ENCODE measurements at places on chromosomes 6 and 20. TPM values are rescaled to one million over a fixed set of nuclear protein-coding genes. Genes with fewer than 3 reads are reported as not detected.

- peak; percentile 52 for DNase-seq
These were observed 97.0 kb upstream of the MAN1A1 start for GRCh38 chr6:119446609-119447008.

DNA sequence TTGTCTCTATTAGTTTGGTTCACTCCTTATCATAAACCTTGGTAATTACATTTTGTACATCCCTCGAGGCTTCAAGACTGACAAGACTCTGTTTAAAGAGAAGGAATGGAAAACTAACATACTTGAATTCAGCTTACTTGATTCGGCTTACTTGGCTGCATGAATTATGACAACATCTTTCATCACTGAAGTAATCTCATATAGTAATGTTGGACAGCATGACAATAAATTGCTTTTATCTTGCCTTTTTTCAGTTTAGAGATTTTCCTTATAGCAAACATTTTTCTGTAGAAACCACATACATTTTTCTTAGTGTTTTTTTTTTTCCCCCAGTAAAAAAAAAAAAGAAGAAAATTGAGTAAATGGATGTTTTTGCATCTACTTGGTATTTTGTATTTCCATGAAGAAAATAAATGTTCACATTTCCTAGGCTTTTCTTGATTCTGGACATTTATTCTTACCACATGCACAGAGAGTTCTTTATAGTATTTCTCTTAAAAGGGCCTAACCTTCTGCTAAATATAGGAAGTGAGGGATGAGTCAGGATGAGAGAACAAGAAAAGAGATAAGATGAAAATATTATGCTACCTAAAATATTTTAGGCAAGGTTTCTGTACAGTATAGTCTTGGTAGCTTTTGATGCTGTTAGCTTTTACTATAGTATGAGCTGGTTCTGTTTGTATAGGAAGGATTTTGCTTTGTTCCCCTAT, 101.0 kb upstream of the HDGFL1 start:
- no peak for DNase-seq

- peak; percentile 19 for DNase-seq
These were observed 932 bp downstream of the PACRG start for GRCh38 chr6:162728706-162729105.

DNA sequence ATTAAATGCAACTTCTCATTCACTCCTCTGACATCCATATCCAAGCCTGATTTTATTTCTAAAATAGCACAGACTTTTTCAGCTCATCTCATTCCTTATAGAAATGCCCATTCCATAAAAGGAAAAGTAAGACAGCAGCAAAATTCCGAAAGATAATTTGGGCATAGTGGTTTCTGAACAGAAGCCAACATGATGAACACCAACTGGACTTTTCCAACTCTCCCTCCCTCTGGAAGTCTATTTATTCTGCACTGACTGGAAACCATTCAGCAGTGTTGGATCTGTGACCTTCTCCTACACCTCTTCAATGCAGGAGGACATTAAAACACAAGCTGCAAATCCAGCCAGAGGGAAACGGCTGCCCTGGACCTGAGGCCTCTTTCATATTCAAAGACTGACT, 306.2 kb upstream of the NT5E start:
- no peak for DNase-seq

GRCh38 chr6:81906041-81906440, 153.6 kb upstream of the TENT5A start:
- DNase-seq, result no peak

GRCh38 chr20:19881080-19881840, 123.2 kb downstream of the RIN2 start:
- DNase-seq, result no peak

- DNase-seq, result no peak
These were observed 73.5 kb downstream of the TRAM2 start for GRCh38 chr6:52503323-52503747.

DNA sequence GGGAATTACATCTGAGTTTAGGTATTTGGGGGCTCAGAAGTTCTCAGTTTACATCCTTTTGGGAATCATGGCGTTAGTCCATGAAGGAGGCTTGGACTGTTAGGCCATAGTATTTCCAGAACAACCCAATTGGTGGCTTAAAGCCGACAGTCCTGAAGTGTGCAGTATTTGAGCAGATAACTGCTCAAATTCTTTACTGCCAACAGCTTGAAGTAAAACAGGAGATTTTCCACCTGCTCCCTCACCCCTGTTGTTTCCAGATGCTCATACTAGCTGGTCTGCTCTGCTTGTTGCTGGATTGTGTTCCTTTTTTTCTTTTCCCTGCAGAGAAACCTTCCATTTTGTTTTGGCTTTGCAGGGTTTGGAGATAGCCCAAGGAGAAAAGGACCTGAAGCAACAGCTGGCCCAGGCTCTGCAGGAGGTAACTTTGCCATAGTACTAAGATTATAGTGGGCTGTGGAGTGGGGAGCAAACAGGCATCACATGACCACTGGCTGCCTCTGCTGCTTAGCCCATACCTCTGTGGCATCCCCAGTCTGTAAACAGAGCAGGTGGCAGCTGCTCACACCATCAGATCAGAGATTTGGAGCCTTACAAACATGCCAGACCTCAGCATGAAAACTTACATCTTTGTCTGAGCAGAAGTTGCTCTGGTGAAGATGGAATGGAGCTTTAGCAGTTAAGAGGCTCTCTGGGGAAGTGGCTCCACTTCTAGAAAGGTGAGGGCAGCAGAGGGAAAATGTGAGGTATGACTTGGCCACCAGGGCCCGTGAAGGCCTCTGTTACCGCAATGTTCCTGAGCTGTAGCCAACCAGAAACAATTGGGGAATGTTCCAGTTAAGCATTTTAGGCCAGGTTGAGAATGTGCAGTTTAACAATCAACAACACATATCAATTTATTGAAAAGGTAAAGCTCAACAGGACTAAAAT, 17.6 kb downstream of the RNF8 start:
- DNase-seq, result no peak

DNA sequence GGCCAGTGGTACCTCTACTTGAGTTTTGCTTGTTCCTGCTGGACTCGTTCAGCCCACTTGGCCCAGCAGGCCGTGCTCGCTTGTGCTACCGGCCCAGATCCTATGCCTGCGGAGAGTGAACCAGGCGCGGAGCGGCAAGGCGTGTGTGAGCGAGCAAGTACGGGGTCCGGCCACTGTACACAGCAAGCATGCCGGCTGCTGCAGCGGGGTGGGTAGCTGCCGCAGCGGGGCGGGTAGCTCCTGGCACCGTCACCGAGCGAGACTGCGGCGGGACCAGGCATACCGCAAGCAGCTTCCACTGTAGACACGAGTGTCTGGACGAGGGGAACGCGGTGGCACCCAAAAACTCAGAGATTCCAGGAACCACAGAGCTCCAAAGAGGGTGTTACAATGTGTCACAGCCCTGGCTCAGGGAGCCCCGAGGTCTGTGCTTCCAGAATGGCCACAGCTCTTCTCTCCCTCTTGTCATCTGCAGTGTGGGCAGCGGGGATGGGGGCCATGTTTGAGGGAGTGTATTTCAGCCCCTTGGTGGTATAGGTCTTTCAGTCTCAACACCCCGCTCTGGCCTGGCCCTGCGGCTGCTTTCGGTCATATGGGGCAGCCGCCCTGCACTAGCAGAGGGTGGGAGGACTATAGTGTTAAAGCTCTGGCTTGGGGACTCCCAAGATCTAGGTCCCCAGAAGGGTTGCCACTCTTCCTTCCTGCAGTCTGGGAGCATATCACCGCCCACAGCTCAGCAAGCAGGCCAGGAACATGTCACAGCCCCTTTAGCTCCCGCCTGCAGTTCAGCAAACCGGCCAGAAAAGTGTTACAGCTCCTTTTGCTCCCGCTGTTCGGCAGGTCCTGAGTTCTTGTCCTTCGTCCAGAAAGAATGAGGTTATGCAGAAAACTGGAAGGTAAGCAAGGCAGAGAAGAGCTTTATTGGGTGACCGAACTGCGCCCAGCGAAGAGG, 6.1 kb upstream of the RWDD1 start:
- DNase-seq, result no peak

- no peak for DNase-seq
These were observed 68.8 kb upstream of the XRN2 start for GRCh38 chr20:21234324-21234723.

DNA sequence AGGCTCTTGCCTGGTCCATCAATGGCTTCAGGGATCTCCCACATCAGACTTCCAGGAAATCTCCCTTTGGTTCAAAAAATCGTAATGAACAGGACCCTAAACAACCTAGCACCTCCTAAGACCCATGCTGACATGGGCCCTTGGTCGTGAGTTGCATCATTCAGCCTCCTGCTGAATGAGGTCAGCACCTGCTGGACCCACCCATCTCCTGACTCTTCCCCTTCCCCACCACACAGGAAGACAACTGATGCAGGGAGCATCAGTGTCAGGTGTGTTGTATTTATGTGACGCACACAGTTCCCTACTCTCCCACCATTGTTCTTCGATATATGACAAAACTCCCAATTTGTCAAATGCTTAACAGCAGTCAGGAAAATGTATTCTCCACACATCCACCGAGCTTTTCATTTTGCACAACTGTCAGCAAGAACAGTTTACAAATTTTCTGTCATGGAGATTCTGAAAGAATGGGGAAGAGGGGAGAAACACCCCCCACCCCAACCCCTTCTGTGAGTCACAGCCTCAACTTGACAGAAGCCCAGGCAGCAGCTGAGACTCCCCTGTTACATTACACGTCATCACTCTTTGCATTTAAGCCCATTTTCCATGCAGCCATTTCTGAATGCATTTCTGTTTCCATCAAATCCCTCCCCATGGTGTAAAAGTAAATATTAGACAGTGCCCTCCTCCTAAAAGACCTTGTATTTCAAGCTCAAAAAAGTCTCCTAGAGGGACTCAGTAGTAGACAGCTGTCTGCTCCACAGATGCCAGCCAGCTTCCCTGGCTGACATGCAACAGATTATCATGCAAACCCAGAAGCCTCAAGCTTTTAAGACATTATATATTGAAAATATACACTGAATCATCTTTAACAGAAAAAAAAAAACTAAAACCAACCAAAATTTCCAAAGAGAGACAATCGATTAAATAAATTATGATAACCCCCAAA, 577.5 kb downstream of the PTPRT start:
- DNase-seq, result no peak

DNA sequence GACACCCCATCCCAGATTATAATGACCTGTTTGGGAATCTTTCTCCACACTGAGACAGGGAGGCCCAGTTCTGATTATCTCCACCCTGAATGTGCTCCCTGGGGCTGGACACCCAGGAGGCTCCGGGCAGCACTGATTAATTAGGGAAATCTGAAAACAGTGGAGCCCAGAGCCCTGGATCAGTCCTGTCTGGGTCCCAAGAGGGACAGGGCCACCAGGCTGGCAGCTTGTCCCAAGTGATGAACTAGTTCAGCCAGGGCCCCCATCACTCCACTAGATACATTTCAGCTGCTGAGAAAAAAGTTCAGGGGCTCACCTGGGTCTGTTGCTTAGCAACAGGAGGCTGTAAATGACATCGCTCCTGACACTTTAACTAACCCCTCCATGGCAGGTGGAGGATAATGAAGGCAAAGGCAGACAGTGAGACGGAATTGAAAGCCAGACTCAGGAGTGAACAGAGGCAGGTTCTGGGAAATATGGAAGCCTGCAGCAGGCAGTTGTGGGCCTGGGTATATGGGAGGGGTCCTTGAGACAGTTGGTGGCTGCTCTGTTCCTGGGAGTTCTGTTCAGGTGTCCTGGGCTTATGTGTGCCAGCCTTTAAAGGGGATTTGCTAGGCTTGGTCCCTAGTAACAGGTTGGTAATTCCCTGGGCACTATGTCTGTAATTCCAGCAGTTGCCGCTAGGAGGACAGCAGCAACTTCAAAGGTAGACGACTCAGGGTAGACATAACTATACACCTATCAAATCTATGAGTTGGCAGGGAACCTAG, 78.3 kb upstream of the CTNNBL1 start:
- DNase-seq, result peak; percentile 94

GRCh38 chr20:14470977-14471661, 133.7 kb upstream of the FLRT3 start:
- no peak for DNase-seq

GRCh38 chr6:2563635-2564034, 187.1 kb downstream of the MYLK4 start:
- DNase-seq, result no peak

DNA sequence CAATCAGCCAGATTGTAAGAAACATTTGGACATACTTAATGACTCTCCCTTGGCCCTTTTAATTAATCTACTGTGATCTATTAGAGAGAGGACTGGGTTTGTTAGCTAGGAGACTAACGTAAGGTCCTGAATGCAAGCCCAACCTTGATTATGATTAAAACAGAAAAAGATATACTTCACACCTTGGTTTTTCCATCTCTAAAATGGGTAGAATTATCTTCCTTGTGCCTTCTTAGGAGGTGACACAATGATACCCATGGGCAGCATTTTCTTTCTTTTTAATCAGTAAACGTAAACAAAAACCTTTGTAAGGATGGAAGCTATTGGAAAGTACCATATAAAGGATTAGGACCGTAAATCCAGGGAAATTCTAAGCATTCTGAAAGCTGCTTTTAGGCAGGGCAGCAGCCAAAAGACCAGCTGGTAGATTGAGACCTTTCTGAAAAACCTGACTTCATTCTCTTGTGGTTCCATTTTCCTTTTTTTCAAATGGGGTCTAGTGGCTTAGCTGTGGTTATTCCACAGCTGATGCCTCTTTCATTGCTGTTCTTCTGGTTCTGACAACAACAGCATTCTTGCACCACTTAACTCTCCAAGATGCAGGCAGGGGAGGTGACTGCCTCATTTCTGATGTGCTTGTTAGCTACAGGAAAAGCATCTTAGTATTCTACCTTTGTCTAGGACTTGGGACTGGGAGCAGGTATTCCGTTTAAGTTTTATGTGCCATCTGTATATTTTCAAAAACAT, 27.4 kb downstream of the RREB1 start:
- no peak for DNase-seq

DNA sequence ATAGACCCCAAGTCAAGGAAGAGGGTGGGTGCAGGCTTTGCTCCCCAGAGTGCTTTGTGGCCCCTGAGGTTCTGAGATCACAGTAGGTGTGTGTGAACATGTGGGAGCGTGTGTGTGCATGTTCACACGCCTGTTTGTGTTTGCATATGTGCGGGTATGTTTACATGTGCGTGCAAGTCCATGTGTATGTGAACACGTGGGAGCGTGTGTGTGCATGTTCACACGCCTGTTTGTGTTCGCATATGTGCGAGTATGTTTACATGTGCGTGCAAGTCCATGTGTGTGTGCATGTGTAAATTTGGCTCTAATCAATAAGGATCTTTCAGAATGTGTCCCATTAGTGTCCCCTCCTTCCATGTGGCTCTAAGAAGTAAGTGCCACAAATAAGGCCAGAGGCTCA, 41.4 kb upstream of the PCMTD2 start:
- no peak for DNase-seq

- no peak for DNase-seq
These were observed 106.0 kb upstream of the MTHFD1L start for GRCh38 chr6:150759483-150759882.

DNA sequence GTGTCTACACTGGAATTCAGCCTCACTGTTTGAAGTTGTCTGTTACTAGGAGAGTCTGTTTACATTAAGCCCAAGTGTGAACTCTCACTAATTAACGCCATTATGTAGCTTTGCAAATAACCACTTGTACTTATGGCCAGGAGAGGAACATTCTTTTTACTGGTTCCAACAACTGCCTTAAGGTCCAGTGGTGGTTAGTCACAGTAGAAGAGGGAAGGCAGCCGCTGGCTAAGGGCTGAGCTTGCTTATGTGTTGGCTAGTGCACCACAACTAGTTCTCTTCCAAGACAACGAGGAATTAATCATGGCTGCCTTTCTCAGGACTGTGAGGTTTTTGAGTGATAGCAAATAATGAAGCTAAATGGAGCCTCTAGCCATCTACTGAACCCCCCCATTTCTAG, 14.9 kb upstream of the SLC22A23 start:
- peak; percentile 19 for DNase-seq

The TPBG gene
- total RNA-seq, result 12.3 TPM

The FGD2 gene
- total RNA-seq, result 0.31 TPM

The KCNK15 gene
- not detected for total RNA-seq

The PTCHD4 gene
- not detected for total RNA-seq

The ETV7 gene
- total RNA-seq, result 0.34 TPM

The DNAH8 gene
- total RNA-seq, result not detected

The NKAPL gene
- not detected for total RNA-seq

The TEAD3 gene
- 25.7 TPM for total RNA-seq
